ENCODE measurements at places on chromosomes 2 and 18.

- no peak for DNase-seq
Observed at GRCh38 chr2:238173692-238174091, 14.9 kb downstream of the ERFE start.

DNA sequence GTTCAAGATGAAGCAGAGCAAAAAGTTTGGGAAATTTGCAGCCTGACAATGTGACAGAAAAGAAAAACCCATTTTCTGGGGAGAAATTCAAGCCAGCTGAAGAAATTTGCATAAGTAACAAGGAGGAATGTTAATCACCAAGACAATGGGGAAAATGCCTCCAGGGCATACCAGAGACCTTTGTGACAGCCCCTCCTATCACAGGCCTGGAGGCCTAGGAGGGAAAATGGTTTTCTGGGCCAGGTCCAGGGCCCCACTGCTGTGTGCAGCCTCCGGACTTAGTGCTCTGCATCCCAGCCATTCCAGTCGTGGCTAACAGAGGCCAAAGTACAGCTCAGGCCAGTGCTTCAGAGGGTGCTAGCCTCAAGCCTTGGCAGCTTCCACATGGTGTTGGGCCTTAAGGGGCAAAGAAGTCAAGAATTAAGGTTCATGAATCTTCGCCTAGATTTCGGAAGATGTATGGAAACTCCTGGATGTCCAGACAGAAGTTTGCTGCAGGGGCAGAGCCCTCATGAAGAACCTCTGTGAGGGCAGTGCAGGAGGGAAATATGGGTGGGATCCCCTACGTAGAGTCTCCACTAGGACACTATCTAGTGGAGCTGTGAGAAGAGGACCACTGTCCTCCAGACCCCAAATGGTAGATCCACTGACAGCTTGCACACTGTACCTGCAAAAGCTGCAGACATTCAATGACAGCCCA lies 314.1 kb upstream of the TRIB2 start:
- DNase-seq: no peak

DNA sequence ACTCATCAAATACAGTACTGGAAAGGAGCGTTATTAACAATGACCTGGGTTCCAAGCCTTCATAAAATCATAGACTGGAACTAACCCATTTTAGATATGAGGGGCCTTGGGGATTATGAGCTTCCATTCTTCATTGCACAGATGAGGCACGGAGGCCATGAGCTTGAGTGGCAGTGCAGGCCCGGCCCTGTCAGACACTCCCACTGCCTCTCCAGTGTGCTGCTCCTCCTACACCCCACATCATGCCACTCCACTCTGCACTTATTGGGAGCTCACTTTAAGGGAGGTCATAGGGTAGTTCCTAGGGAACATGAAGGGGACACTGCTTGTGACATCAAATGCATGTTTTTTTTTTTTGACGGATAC lies 77.9 kb downstream of the TSN start:
- DNase-seq: no peak

- DNase-seq: no peak
Observed at GRCh38 chr2:180570864-180571263, 409.5 kb upstream of the UBE2E3 start.

GRCh38 chr2:16254356-16254965 lies 314.1 kb downstream of the MYCN start:
- no peak for DNase-seq

All from activated naive CD4-positive, alpha-beta T cell (primary cell).